HCT116 (cell line): ENCODE measurements at places on chromosomes 7 and 10. TPM values are rescaled to one million over a fixed set of nuclear protein-coding genes. Genes with fewer than 3 reads are reported as not detected.

FAM25C gene
- not detected for total RNA-seq

MMP21 gene
- total RNA-seq: not detected

DNA sequence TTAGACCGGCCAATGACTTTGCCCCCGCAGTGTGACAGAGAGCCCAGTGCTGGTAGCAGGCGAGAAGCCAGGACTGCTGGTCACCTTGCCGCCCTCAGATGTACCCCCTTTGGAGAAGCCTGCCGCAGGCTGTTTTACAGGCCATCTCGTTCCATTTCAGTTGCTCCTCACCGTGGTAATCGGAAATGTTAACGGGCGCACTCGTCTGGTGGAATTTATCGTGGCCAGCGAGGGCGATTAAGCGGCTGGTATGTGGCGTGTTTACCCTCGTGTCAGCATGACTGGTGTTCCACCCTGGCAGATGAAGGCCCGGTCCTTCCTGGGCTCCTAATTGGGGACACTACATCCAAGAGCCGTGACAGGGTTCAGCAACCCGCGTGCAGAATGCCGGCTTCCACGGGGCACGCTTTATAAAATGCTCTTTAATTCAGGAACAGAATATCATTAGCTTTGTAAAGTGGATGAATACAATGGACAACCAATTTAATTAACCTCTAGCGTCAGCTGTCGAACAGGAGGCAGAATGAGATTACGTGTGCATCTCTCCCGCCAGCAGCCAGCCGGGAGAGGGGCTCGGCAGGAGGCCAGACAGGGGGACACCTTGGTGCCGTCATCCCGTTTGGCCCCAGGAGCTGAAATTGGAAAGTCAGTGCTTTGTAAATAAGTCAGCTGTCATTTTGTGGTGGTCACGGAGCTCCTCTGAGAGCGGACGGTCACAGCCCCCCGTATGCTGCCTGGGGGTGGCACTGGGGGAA lies 108.3 kb downstream of the NKX6-2 start:
- H3K4me1 ChIP-seq: no peaks in the 10 kb centered on the region
- H3K36me3 ChIP-seq: no peaks in the 10 kb centered on the region
- no peaks in the 10 kb centered on the region for H3K27me3 ChIP-seq
- no peak overlapping the region for H3K4me3 ChIP-seq

- no peaks in the 10 kb centered on the region for H3K36me3 ChIP-seq
- no peaks in the 10 kb centered on the region for H3K27me3 ChIP-seq
- no peak for DNase-seq
- no peak overlapping the region for H3K27ac ChIP-seq
These were observed 82.5 kb downstream of the RNLS start for GRCh38 chr10:88500656-88501055.

DNA sequence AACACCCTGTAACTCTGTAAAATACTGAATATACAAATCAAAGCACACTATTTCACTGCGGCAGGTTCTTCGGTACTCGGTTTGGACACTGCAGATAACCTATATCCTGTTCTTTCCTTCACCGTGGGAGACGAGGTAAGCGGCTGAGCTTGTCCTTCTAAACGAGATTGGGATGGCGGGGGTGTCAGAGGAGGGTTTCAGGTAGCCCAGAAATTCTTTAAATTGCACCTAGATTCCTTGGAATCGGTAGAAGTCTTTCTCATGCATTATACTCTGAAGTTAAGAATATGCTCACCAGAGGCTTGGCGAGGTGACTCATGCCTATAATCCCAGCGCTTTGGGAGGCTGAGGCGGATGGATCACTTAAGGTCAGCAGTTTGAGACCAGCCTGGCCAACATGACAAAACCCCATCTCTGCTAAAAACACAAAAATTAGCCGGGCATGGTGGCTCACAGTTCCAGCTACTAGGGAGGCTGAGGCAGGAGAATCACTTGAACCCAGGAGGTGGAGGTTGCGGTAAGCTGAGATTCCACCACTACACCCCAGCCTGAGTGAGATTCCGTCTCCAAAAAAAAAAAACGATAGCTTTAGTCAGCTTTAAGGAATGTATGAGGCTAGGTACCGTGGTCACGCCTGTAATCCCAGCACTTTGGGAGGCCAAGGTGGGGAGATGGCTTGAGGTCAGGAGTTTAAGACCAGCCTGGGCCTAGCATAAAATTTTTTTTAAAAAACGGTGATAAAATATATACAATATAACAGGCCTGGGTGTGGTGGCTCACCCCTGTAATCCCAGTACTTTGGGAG lies 10.1 kb upstream of the LAT2 start:
- peak; percentile 78 for DNase-seq
- peak overlapping the region; percentile 95 for H3K27ac ChIP-seq
- peaks cover 43% of the 10 kb centered on the region for H3K4me1 ChIP-seq
- H3K27me3 ChIP-seq: no peaks in the 10 kb centered on the region
- H3K36me3 ChIP-seq: peaks cover 3% of the 10 kb centered on the region

DNA sequence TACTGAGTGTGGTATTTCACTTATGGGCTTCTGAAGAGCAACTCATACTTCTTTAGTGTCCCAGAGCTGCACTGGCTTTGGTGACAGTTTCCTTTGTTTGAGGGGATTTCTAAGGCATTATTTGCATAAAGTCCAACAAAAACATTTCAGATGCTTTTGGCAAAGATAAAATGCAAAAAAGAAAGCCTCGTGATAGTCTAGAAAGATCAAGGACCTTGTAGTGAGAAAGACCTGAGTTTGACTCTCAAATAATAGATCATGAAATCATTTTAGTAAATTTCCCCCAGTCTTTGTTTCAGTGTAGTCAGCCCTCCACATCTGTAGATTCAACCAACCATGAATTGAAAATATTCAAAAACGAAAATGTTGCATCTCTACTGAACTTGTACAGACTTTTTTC lies 107.4 kb downstream of the EEPD1 start:
- no peaks in the 10 kb centered on the region for H3K27me3 ChIP-seq
- DNase-seq: no peak
- H3K36me3 ChIP-seq: no peaks in the 10 kb centered on the region
- H3K4me3 ChIP-seq: no peak overlapping the region

DNA sequence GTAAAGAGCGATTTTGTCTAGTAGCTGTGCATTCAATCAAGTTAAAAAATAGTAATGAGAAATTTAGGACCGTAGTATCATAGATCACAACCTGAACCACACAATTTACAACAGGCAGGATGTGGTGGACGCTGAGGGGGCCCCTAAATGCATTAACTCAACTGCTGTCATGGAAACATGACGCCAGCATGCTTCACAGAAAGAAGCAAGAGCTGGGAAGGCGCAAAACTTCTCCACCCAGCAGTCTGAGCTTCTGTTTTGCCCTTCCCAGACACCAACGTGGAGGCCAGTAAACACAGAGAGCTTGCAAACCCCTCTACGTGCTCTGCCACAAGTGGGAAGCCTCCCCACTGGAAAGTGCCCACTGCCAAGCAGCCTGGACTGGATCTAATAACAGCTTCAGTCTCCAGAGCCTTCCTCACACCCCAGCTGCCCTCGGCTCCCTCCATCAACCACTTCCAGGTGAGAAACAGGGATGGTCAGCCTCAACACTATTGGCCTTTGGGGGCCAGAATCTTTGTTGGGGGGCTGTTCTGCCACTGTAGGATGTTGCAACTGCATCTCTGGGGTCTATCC lies 151.8 kb downstream of the SFMBT2 start:
- no peak overlapping the region for H3K4me3 ChIP-seq
- no peaks in the 10 kb centered on the region for H3K36me3 ChIP-seq
- no peak overlapping the region for H3K27ac ChIP-seq
- H3K4me1 ChIP-seq: no peaks in the 10 kb centered on the region

- no peak for DNase-seq
- no peaks in the 10 kb centered on the region for H3K4me1 ChIP-seq
- no peaks in the 10 kb centered on the region for H3K36me3 ChIP-seq
These were observed 285.2 kb upstream of the FZD8 start for GRCh38 chr10:35927341-35927740.

DNA sequence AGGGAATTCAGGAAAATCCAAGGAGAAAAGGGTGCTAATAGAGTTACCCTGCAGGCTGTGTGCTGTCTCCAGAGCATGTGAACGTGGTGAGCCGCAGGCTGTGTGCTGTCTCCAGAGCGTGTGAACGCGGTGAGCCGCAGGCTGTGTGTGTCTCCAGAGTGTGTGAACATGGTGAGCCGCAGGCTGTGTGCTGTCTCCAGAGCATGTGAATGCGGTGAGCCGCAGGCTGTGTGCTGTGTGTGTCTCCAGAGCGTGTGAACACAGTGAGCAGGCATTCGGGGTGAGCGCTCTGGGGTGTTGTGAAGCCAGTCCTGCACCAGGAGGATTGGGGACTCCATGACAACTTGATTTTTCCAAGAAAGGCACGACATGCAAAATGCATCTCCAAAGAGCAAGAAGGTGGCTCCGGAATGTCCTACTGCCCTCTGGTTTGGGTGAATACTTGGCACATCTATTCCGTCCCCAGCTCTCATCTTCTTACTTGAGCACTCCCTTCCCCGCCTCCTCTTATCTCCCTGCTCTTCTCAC lies 407.9 kb upstream of the SHH start:
- H3K27ac ChIP-seq: no peak overlapping the region
- H3K36me3 ChIP-seq: no peaks in the 10 kb centered on the region
- H3K4me1 ChIP-seq: no peaks in the 10 kb centered on the region
- DNase-seq: no peak

- H3K27me3 ChIP-seq: no peaks in the 10 kb centered on the region
- peaks cover 24% of the 10 kb centered on the region for H3K4me1 ChIP-seq
- peak; percentile 33 for DNase-seq
- H3K4me3 ChIP-seq: peak overlapping the region; percentile 84
These were observed 473 bp downstream of the CYP51A1 start for GRCh38 chr7:92133737-92134270.

GRCh38 chr7:80070391-80070790 lies 64.2 kb upstream of the GNAI1 start:
- H3K36me3 ChIP-seq: no peaks in the 10 kb centered on the region
- H3K27ac ChIP-seq: no peak overlapping the region
- no peaks in the 10 kb centered on the region for H3K27me3 ChIP-seq
- H3K4me3 ChIP-seq: no peak overlapping the region

DNA sequence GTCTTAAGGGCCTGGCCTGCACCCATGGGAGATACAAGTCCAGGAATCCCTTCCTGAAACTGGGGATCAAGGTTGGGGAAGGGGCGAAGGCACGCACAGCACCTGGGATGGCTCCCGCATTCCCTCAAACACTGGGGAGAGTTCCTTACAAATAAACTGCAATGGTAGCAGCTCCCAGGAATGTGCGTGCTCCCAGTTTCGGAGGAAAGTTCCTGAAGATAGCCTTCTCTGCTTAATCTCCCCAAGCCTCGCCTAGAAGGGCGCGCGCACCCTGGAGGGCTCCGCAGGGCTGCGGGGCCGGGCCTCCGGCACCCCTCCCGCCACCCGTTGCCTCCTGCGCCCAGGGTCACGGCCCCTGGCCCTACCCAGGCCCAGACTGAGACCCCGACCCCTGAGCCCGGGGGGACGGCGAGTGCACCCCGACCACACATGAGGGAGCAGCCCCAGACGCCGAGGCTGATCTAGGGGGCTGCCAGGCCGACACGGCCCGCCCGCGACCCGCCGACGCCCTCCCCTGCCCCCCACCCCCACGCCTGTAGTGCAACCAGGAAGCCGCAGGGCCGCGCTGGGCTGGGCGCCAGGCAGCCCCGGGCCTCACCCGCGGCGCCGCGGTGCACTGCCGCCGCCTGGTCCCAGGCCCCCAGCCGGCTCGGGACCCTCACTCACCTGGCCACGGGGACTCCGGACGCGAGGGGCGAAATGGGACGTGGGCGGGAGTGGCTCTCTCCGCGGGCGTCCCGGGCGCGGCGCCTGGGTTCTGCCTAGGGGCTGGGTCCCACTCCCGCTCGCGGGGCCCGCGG lies 460 bp downstream of the ANXA11 start:
- DNase-seq: no peak
- H3K4me3 ChIP-seq: peak overlapping the region; percentile 87
- no peaks in the 10 kb centered on the region for H3K36me3 ChIP-seq

DNA sequence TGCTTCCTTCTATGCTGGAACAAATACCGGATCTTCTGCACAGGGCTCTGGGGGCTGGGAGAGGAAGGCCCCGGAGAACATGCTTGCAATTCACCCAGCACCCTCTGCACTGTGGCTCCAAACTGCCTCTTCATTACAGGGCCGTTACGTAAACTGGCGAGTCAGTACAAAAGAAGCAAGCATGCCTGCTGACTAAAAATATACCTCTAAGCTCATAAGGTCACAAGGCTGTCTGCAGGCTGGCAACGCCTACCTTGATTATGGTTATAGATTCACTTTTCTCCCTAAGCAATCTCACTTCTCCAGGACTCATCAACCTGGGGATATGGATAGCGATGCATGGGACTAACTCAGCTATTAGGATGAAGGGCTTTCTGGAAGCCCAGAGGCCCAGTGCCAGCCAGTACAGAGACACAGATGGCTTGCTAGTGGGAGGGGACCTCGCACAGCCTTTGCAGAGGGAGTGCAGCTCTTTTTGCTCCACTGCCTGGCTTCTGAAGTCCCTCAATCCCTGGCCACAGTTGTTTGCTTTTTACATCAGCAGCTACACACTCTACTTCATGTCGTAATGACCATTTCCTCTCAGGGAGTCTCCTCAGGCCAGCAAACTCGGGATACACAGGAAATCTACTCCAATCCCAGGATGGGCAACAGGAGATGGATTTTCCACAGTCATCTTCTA lies 96.1 kb downstream of the SH3PXD2A start:
- no peak for DNase-seq
- H3K27ac ChIP-seq: no peak overlapping the region
- H3K4me3 ChIP-seq: no peak overlapping the region
- no peaks in the 10 kb centered on the region for H3K27me3 ChIP-seq
- no peaks in the 10 kb centered on the region for H3K36me3 ChIP-seq

GRCh38 chr7:46247664-46248063 lies 326.6 kb upstream of the IGFBP3 start:
- H3K4me1 ChIP-seq: no peaks in the 10 kb centered on the region
- H3K27ac ChIP-seq: no peak overlapping the region
- no peak overlapping the region for H3K4me3 ChIP-seq
- H3K27me3 ChIP-seq: no peaks in the 10 kb centered on the region
- no peak for DNase-seq
- no peaks in the 10 kb centered on the region for H3K36me3 ChIP-seq

GRCh38 chr10:45580371-45581215 lies 92.0 kb downstream of the ZFAND4 start:
- H3K4me1 ChIP-seq: no peaks in the 10 kb centered on the region
- H3K36me3 ChIP-seq: no peaks in the 10 kb centered on the region

- no peak overlapping the region for H3K27ac ChIP-seq
- H3K27me3 ChIP-seq: peaks cover 1% of the 10 kb centered on the region; the same call in 1 of the 2 replicates
- peaks cover 3% of the 10 kb centered on the region; the same call in 1 of the 2 replicates for H3K4me1 ChIP-seq
- no peaks in the 10 kb centered on the region for H3K36me3 ChIP-seq
These were observed 58.0 kb downstream of the PLXNA4 start for GRCh38 chr7:132518102-132518838.

- no peak for DNase-seq
- no peak overlapping the region for H3K4me3 ChIP-seq
- no peak overlapping the region for H3K27ac ChIP-seq
- no peaks in the 10 kb centered on the region for H3K4me1 ChIP-seq
- no peaks in the 10 kb centered on the region for H3K27me3 ChIP-seq
These were observed 28.8 kb upstream of the ICA1 start for GRCh38 chr7:8290645-8291308.

GRCh38 chr7:84916161-84916560 lies 270.7 kb downstream of the SEMA3D start:
- H3K36me3 ChIP-seq: no peaks in the 10 kb centered on the region
- DNase-seq: no peak
- no peak overlapping the region for H3K4me3 ChIP-seq
- H3K27me3 ChIP-seq: no peaks in the 10 kb centered on the region
- no peaks in the 10 kb centered on the region for H3K4me1 ChIP-seq

GRCh38 chr7:47584536-47584895 lies 2.6 kb upstream of the TNS3 start:
- H3K27me3 ChIP-seq: no peaks in the 10 kb centered on the region
- no peak for DNase-seq
- H3K27ac ChIP-seq: no peak overlapping the region
- peaks cover 24% of the 10 kb centered on the region for H3K4me1 ChIP-seq
- no peak overlapping the region for H3K4me3 ChIP-seq
- no peaks in the 10 kb centered on the region for H3K36me3 ChIP-seq
